Glutamatergic neuron (in vitro differentiated cells): ENCODE measurements at places on chromosomes 6 and 20. TPM values are rescaled to one million over a fixed set of nuclear protein-coding genes. Genes with fewer than 3 reads are reported as not detected.

DNA sequence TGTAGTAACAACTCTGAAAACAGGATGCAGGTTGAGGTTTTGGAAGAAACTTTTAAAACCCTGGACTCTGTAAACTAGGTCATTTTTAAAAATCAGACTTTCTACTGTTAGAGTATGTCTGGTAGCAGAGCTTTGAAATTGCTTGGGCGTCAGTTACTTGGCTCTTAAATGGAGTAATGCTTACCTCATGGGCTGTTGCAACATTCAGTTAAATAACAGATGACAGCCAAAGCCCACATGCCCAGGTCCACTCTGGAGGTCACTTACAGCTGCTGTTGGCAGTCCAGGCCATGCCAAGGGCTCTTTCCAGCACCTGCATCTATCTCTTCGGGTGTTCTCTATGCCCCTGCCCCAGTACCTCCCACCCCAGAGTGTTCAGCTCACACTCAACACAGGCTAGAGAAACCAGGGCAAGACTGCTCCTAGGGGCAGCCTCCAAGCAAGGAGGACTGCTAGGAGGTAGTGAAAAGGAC lies 96.4 kb downstream of the BANF2 start:
- DNase-seq: no peak

DNA sequence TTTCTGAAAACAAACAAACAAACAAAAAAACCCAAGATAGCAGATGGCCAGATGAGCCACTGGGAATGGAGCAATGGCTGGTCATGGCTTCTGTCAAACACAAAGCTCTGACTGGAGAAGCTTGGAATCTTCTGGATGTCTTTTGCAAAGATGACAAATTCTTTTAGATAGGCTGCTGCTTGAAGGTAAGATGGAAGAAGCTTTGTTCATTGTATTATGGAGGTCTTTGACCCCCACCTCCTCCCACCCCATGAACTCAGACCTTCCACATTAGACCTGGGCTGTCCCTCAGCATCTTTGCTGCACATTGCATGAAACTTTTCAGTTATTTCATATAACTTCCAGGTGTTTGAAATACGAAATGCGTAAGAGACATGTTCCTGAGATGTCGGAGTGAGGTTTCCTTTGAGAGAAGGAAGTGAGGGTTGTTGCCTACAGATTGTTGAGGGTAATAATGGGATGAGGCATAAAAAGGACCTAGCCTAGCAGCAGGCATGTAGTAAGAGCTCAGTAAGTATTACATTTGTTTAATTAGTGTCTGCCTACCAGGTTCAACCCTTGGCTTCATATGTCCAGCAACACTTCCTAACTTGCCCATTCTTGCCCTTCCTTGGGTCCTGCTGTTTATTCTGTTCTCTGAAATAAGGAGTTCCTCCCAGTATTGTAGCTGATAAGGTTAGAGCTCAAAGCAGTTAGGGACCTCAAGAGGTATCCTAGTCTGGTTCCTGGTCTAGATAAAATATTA lies 51.4 kb upstream of the IER3 start:
- no peak for DNase-seq

DNA sequence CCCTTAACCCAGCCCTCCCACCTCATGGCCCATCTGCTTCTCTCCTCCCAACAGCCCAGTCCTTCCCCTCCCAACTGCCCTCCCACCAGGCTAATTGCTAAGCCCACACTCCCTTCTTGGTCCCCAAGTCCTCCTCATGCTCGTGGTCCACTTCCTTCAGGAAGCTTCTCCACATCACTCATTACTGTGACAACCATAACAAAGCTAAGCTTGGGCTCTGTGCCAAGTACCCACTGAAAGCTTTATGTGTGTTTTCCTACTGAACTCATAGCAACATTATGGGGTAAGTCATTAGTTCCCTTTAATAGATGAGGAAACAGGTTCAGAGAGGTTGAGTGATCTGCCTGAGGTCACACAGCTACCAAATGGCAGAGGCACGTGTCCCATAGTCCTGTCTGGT lies 16.2 kb downstream of the FRS3 start:
- DNase-seq: no peak

DNA sequence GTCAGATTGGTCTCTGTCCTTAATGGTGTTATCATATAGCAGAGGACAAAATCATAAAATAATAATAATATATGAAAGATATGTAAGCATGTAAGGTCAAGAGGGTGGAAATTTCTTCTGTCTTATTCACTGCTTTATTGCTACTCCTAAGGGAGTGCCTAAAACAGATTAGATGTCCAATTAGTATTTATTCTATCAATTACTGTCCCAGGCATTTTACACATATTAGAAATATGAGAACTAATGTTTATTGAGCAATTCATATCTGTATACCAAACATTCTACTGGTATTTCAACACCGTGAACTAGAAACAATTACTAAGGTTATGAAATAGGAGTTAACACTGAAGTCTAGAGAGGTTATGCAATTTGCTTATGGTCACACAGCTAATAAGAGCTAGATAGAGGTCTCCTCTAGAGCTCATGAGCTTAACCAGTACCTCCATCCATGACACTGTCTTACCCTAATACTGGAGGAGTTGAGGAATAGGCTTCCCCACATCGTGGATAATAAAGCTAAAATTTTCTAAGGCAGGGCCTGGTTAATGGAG lies 302.3 kb downstream of the PLCB1 start:
- DNase-seq: no peak

GRCh38 chr6:63023726-63024125 lies 187.5 kb upstream of the FKBP1C start:
- DNase-seq: no peak

GRCh38 chr6:119557239-119557638 lies 207.7 kb upstream of the MAN1A1 start:
- no peak for DNase-seq

The SRC gene
- total RNA-seq: 39.2 TPM

The TUBB2A gene
- 769 TPM for total RNA-seq

The GRM1 gene
- 0.17 TPM for total RNA-seq
